ENCODE measurements at places on chromosomes 3 and 15. TPM values are rescaled to one million over a fixed set of nuclear protein-coding genes. Genes with fewer than 3 reads are reported as not detected.

DNA sequence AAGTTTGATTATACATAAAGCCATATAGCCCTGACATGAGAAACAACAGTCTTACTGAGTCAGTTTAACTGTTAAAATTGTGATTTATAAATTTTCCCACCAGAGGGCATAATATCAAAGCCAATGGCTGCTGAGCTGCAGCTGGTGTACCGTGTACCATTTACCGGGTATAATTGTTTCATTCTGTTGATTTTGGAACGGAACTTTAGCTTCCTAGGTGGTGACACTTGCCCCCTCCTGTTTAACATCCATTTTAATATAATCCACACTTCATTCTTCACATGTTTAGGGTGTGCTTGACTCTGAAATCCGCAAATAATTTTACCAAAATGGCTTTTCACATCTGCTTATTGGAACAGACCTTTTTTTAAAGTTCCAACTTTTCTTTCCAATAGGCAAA lies 72.8 kb downstream of the SLC9A9 start:
- no peak overlapping the region for H3K27ac ChIP-seq
- DNase-seq, result no peak
- H3K4me3 ChIP-seq, result no peak overlapping the region

DNA sequence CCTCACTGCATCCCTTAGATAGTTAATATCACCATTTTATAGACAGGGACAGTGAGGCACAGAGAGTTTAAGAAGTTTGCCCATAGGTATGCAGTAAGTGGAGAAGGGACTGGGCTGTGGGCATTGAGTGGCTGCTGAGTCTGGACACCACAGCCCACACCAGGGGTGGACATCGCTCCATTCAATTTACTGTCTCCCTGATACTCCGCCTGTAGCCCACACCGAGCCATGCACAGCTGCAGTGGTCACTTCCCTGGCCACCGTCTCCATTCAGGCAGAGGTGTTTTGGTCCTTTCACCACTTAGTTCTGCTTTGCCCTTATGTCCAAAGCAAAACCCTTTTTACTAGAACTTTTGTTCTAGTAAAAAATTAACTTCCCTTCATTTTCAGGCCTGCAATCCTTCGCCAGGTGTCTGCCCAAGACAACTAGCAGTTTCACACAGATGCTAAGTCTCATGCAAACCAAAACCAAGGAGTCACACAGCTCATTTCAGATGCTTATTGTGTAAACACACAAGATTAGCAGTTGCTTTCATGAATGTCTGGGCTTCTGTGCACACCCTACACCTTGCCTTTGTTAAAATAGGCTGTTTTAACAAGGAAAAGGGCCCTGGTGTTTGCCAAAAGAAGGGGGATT lies 30.1 kb downstream of the ZNF35 start:
- no peaks in the 10 kb centered on the region for H3K27me3 ChIP-seq
- H3K36me3 ChIP-seq, result no peaks in the 10 kb centered on the region
- DNase-seq, result no peak
- no peaks in the 10 kb centered on the region for H3K4me1 ChIP-seq

DNA sequence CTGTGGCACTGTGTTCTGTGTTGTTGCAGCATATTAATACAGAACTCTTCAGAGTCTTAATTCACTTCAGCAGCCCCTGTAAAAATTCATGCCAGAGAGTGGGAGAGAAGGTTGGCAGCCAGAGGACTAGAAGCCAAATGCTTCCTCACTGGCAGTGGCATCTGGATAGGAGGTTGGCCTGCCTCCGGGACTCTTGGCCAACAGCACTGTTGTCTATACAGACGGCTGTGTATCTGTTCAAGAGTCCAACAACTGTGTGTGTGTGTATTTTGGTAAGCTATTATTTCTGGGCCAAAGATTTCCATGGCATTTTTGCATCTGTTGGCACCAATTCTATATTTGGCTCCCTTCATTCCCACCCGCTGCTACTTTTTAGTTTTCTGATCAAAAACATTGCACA lies 156.0 kb upstream of the SOX2 start:
- no peak overlapping the region for H3K4me3 ChIP-seq
- no peaks in the 10 kb centered on the region for H3K27me3 ChIP-seq
- no peak overlapping the region for H3K27ac ChIP-seq
- no peaks in the 10 kb centered on the region for H3K36me3 ChIP-seq

- peaks cover 6% of the 10 kb centered on the region for H3K4me1 ChIP-seq
- H3K27ac ChIP-seq, result peak overlapping the region; percentile 89
- H3K4me3 ChIP-seq, result peak overlapping the region; percentile 79
- DNase-seq, result no peak
These were observed 1.2 kb downstream of the CISH start for GRCh38 chr3:50610181-50610971.

DNA sequence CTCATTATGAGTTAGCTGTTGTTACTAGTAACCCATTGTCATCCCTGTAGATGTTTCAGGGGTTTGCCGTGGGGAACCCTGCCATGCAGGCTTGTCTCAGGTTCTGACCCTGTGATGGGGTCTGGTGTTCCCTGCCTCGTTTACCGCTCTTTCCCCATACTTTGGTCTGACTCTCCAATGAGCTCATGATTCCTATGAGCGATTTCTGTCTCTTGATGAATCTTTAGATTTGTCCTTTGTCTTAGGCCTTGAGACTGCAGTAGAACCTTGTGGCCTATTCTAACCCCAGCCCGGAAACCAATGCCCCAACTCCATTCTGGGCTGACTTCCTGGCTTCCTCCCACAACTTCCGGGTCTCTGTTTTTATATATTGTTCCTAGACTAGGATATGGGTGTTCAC lies 11.3 kb upstream of the IQGAP1 start:
- no peak overlapping the region for H3K4me3 ChIP-seq
- H3K27ac ChIP-seq, result peak overlapping the region; percentile 65
- no peak for DNase-seq
- H3K36me3 ChIP-seq, result no peaks in the 10 kb centered on the region

DNA sequence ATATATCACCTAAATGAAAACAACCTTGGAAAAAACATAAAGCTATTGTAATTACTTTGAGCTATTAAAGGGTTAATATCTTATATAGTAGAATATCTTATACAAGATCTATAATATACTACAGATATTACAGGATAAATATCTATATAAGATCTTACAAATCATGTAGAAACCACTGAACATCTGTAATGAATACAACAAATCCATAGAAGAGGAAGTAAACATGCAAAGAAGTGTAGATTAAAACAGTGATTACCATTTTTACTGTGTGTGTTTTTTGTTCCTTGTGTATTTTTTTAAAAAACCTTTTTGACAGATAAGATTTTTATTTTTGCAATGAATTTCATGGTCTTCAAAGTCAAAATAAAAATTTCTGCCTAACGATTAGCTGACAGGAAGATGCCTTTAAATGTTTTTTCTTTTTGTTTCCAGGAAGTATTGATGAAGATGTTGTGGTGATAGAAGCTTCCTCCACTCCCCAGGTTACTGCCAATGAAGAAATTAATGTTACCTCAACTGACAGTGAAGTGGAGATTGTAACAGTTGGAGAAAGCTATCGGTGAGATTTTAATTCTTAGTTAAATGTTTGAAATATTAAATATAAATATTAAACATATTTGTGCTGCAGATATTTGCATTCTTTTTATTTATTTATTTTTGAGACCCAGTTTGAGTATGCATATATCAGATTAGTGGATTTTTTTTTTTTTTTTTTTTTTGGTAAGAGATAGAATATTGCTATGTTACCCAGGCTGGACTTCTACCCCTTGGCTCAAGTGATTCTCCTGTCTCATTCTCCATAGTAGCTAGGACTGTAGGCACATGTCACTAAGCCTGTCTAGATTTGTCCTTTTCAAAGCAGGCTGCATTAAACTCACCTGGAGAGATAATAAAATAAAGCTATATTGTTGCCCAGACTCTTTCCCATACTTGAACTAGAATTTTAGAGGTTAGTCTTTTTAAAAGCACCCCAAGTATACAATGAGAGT lies 52.8 kb upstream of the CCNB2 start:
- no peak overlapping the region for H3K27ac ChIP-seq
- peaks cover 4% of the 10 kb centered on the region for H3K36me3 ChIP-seq
- DNase-seq, result no peak
- no peaks in the 10 kb centered on the region for H3K4me1 ChIP-seq
- no peaks in the 10 kb centered on the region for H3K27me3 ChIP-seq

PLA1A gene
- total RNA-seq, result 1.8 TPM

DNA sequence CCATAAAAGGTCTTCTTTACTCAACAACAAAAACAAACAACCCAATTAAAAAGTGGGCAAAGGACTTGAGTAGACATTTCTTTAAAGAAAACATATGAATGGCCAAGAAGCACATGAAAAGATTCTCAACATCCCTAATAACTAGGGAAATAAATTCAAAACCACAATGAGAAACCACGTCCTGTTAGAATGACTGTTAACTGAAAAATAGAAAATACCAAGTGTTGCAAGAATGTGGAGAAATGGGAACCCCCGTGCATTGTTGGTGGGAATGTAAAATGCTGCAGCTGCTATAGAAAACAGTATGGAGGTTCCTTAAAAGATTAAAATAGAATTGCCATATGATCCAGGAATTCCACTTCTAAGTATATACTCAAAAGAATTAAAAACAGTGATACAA lies 34.8 kb downstream of the NMNAT3 start:
- no peaks in the 10 kb centered on the region for H3K4me1 ChIP-seq
- no peaks in the 10 kb centered on the region for H3K27me3 ChIP-seq

DNA sequence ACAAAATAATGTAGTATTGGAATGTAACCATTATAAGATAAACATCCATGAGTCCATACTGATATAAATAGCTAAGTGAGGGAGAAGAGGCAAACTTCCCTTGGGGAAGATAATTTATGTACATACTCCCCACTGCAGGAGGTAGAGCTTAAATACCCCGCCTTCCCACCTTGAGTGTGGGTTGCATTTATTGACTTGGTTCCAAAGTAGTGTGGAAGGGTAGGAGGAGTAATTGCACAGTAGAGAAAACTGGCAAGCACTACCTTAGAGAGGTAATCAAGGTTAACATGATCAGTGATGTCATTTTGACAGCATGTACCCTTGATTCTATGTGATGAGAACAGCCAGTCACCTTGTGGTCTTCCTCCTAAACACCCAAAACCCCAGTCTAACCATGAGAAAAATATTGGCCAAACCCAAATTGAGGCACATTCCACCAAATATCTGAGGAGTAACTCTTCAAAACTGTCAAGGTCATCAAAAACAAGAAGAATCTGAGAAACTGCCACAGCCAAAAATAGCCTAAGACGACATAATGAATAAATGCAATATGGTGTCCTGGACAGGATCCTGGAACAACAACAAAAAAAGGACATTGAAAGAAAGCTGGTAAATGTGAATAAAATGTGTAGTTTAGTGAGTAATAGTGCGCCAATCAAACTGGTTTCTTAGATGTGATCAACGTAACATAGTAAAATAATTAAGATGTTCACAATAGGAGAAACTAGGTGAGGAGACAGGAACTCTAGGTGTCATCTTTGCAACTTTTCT lies 774 bp upstream of the CNOT10 start:
- H3K36me3 ChIP-seq, result peaks cover 3% of the 10 kb centered on the region
- H3K4me1 ChIP-seq, result no peaks in the 10 kb centered on the region
- H3K27me3 ChIP-seq, result no peaks in the 10 kb centered on the region
- H3K4me3 ChIP-seq, result no peak overlapping the region
- no peak for DNase-seq

DNA sequence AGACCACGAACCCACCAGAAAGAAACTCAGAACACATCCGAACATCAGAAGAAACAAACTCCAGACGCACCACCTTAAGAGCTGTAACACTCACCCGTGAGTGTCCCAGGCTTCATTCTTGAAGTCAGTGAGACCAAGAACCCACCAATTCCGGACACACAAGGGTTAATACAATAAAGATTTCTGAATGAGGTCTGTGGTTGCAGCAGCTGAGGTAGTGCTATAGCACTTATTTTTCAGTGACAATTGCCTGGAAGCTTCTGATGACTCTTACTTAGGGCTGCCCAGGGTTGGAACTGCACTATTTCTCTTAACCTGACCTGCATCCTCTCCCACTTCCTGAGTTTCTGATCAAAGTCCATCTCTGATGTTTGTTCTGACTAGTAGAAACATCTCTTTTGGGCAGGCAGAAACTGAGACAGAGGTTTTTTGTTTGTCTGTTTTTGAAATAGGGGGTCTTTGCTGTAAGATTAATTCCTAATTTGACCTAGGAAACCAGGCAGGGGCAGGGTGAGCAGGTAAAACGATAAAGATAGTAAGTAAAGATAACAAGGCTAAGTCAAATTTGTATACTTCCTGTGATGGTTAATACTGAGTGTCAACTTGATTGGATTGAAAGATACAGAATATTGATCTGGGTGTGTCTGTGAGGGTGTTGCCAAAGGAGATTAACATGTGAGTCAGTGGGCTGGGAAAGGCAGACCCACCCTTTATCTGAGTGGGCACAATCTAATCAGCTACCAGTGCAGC lies 169.1 kb downstream of the GAP43 start:
- H3K27ac ChIP-seq, result no peak overlapping the region
- no peaks in the 10 kb centered on the region for H3K36me3 ChIP-seq
- H3K27me3 ChIP-seq, result no peaks in the 10 kb centered on the region
- no peaks in the 10 kb centered on the region for H3K4me1 ChIP-seq
- H3K4me3 ChIP-seq, result no peak overlapping the region

- H3K27me3 ChIP-seq, result no peaks in the 10 kb centered on the region
- H3K36me3 ChIP-seq, result no peaks in the 10 kb centered on the region
- no peak overlapping the region for H3K27ac ChIP-seq
- H3K4me3 ChIP-seq, result no peak overlapping the region
These were observed 6.0 kb downstream of the MINDY2 start for GRCh38 chr15:58777107-58777506.

DNA sequence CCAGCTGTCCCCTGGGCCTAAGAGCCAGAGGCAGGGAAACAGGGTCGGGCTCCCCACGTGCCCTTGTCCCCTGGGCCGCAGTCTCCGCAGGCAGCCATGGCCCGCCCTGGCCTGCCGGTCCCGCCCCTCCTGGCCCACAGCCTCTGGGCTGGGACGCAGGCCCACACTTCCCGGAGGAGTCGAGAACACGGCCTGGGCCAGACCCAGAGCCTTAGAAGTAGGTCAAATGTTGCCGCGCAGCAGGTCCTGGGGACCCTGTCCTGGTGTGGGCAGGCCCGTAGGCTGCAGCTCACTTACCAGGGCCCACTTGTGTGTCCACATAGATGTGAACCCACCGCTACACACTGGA lies 4.3 kb upstream of the MYL3 start:
- peak; percentile 85 for DNase-seq
- H3K4me1 ChIP-seq, result peaks cover 80% of the 10 kb centered on the region
- peak overlapping the region; percentile 68 for H3K27ac ChIP-seq
- H3K4me3 ChIP-seq, result no peak overlapping the region

DNA sequence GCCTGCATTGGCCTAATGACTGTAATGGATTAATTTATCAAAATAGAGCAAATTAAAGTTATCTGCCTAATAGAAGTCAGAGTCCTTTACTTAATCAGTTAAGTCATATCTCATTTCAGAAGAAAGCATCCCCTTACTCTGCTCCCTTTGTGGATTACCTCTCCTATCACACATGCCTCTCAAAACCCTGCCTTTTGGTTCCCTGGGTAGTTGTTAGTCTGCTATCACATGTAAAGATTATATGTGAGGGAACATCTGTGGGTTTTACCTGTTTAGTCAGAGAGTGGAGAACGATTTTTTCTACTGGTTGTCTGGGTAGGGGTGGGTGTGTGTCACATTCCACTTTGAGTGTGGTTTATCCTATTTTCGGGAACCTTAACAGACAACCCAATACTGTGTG lies 16.4 kb downstream of the UBE2E2 start:
- H3K36me3 ChIP-seq, result no peaks in the 10 kb centered on the region
- DNase-seq, result no peak
- no peak overlapping the region for H3K27ac ChIP-seq

- no peak overlapping the region for H3K4me3 ChIP-seq
- H3K27ac ChIP-seq, result no peak overlapping the region
- DNase-seq, result no peak
- H3K36me3 ChIP-seq, result no peaks in the 10 kb centered on the region
- peaks cover 23% of the 10 kb centered on the region for H3K4me1 ChIP-seq
These were observed 61.3 kb upstream of the PSMD6 start for GRCh38 chr3:64084640-64085039.

LTK gene
- total RNA-seq, result 1.3 TPM

BFSP2 gene
- not detected for total RNA-seq

TIGIT gene
- total RNA-seq, result 0.67 TPM

GNAT1 gene
- total RNA-seq, result not detected

ELL3 gene
- total RNA-seq, result 4.8 TPM

MYO5A gene
- 15.1 TPM for total RNA-seq

All from lung (tissue), 17 donors.